ENCODE measurements at places on chromosomes 5 and 9.
A peak's percentile ranks its signal among the peaks of the same experiment; 100 is the strongest.

GRCh38 chr5:133366438-133366837, 245.9 kb downstream of the FSTL4 start:
- no peak for DNase-seq

GRCh38 chr9:131675437-131676022, 64.3 kb downstream of the RAPGEF1 start:
- DNase-seq: no peak

DNA sequence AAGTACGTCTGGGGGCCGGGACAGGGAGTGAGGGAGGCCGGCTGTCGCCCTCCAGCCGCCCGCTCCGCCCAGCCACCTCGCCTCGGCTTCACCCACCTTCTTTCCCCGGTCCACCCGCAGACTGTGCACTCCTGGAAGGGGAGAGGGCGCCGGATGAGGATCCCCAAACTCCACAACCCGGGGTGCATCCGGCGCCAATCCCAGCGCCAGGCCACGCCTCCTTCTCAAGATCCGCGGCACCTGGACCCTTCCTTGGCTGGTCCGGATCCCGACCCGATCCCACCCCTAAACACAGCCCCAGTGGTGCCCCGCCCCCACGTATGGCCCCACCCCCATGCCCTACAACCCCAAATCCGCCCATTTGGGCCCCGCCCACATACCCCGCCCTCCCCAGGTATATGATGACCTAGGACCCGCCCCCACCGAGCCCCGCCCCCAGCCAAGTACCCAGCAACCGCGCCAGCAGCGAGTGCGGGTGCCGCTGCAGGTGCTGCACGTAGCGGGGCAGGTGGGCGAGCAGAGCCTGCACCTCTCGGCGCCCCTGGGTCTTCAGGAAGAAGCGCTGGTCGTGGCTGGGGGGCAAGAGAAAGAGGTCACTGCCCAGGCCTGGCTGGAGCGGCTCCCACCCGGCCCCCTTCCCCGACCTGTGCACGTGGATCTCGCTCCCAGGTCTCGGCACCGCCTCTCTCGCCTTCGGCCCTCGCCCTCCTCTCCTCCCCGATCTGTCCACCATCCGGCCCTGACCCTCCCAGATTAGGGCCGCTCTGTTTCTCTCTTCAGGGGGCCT, 3.2 kb downstream of the PIP5KL1 start:
- DNase-seq: no peak

- DNase-seq: no peak
Observed at GRCh38 chr9:27626244-27627187, 53.2 kb upstream of the C9orf72 start.

DNA sequence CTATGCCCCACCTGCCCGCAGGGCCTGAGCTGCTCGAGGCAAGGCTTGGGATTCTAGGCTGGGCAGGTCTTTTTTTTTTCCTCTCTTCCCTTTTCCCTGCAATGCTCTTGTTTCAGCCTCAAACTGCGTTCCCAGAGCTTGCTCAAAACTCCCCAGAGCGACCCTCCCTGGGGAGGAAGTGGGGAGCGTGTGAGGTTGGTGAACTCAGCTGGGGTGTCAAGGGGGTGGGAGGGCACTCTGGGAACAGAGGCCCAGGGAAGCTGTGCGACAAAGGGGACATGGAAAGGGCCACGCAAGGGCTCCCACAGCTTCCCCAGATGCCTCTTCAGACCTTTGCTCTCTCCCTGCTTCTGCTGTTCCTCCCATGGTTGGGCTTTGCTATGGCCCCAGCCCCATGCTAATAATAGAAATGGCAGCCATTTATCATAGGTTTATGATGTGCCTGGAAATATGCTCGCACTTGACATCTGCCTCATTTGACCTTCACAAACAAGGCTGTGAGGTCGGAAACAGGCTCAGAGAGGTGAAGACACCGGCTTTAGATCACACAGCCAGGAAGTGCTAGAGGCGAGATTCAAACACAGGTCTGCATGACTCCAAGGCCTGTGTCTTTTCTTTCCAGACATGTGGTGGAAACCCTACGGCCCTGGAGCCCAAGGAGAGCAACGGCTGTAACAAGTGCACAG, 40.9 kb upstream of the IL17B start:
- no peak for DNase-seq

GRCh38 chr5:83576341-83576740, 104.8 kb downstream of the VCAN start:
- DNase-seq: no peak

- no peak for DNase-seq
Observed at GRCh38 chr5:16897284-16897704, 38.8 kb downstream of the MYO10 start.

GRCh38 chr5:132011622-132012343, at the start of gene ACSL6:
Gene ACSL6 (minus strand): TSS chr5:132011658. CDS start chr5:132011553, 105 bp downstream.
- no peak for DNase-seq

GRCh38 chr9:33924978-33925797, 108.2 kb downstream of the UBE2R2 start:
- peak; percentile 22 for DNase-seq

Measured in substantia nigra (tissue), 51 donors.